ENCODE measurements at places on chromosomes 16 and 17.

DNA sequence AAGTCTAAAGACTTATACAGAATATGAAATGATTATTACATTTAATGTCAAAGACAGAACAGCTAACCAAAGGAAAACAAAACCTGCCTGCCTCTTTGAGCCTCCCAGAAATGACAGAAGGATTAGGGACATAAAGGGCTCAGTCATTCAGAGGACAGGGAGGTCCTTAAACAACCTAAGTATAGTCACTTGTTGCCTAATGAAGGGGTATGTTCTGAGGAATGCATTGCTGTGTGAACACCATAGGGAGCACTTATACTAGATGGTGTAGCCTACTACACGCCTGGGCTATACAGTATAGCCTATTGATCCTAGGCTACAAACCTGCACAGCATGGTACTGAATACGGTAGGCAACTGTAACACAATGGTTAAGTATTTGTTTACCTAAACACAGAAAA lies 106.4 kb downstream of the PARN start:
- DNase-seq: no peak

- DNase-seq: no peak
Measured at GRCh38 chr17:80817321-80817845, 174.3 kb upstream of the CHMP6 start.

- no peak for DNase-seq
Measured at GRCh38 chr16:20940871-20941635, 40.5 kb downstream of the LYRM1 start.

- DNase-seq: no peak
Measured at GRCh38 chr17:40718930-40719329, 15.4 kb upstream of the KRT24 start.

GRCh38 chr17:2157675-2158395 lies 102.9 kb downstream of the HIC1 start:
- DNase-seq: no peak

GRCh38 chr16:68599586-68599985 lies 45.5 kb upstream of the CDH3 start:
- DNase-seq: no peak

DNA sequence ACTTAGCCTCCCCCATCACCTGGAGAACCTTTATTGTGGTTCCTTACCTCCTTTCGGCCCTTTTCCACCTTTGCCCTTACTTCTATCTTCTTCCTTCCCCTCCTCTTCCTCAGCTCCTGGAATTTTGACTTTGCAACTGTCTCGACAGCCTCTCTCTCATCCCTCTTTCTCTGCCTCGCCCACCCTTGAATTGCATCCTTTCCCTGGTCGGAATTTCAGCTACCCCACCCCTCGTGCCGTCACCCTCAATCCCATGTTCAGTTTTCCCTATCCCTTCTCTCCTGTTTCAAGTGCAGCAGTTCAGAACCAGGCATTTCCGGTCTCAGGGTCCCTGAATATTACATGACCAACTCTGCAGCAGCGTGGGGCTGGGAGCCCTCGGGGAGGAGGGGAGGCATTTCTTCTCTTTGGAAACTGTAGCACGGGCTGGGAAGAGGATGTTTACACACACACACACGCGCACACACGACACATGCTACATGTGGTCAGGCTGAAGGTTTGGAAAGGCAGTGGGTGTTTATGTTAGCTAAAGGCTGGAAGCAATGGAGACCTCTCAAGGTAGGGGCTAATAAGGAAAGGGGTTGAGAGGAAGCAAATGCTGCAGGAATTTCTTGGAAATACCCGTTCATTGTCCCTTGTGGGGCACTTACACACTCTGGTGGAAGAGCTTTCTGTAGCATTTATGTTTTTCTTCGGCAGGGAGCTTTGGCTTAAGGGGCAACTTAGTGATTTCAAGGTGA lies 971 bp downstream of the MINK1 start:
- no peak for DNase-seq

DNA sequence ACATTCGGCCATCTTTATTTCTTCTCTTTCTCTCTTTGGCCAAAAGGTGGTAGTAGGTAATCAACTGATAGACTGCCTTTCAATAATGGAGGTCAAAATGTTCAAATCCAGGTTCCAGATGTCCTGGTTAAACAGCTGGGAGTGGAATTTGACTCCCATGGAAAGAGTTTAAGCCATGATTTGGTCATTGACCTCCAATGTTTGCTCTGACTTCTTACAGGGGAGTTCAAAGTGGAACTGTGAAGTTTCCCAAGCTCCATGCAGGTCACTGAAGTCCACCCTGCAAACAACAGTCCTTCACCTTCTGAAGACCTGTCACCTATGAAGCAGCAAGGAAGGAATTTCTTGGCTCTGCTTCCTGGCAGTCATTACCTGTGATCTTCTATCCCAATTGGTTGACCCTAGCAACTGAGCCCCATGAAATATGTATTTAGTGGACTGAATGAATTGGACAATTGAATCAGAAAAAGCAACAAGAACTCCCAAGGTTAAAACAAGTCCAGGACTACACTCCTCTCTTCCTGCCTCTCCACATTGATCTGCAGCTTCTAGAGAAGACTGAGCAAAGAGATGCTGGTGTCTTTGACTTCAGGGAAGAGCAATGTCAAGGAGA lies 28.0 kb upstream of the SOX9 start:
- DNase-seq: no peak

GRCh38 chr17:6753006-6753445 lies 2.8 kb upstream of the XAF1 start:
- peak; percentile 19 for DNase-seq

DNA sequence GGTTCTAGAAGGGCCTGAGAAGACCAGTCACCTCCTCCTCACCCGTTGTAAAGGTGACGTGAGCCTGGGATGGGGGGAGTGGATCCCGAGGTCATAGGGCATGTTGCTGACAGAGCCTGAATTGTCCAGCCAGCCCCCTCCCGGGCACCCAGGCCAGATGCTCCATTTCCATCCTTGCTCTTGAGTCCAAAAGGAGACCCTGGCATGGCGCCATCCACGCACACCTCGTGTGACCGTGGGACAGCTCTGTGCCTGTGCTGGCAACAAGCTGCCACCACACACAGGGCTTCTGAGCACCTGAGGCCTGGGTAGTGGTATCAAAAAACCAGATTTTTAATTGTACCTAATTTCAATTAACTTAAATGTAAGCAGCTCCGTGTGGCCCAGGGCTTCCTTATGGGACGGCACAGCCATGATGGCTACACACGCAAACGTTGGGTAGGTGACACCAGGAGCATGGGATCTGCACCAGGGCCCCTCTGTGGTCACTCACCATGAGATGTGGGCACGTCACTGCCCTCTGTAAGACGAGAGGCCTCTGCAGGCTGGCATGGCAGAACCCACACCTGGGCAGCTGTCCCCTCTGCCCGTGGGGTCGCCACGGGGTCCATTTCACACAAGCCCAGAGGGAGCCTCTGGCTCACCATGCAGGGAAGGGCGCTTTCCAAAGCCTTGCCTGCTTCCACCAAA lies 37.6 kb upstream of the ZNF469 start:
- DNase-seq: no peak

DNA sequence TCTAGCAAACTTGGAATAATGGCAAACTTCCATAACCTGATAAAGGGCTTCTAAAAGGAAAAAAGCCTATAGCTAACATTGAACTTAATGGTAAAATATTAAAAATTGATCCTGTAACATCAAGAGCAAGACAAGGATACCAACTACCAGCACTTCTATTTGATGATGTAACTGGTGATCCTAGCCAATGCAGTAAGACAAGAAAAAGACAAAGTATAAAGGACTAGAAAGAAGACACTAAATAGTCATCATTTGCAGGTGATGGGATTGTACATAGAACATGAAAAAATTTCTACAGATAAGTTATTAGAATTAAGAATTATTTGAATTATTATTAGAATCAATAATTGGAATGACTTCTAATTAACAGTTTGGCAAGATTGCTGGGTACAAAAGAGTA lies 37.0 kb downstream of the B9D1 start:
- no peak for DNase-seq

GRCh38 chr16:87602001-87602775 lies at the start of gene JPH3:
Gene JPH3, plus strand, starts transcription at chr16:87602508. Its CDS starts 639 bp downstream, at chr16:87603147.
- DNase-seq: no peak

DNA sequence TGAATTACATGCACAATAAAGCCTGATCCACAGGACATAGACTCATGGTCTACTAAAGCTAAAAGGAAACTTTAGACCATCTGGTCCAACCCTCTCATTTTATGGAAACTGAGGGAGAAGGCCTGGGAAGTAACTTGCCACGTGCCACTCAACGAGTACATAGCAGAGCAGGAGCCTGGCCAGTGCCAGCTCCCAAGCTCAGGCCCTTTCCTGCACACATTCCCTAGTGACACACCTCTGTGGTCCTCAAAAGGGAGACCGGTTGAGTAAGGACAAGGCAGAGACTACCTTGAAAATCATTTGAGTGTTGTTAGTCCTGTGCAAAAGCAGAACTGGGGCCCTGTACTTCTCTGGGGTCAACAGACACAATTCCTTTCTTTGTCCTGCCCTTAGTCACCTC lies 2.8 kb downstream of the CCL4L2 start:
- no peak for DNase-seq

- DNase-seq: no peak
Measured at GRCh38 chr16:84252184-84252583, 12.4 kb upstream of the KCNG4 start.

GRCh38 chr16:35187665-35188225 lies 1728.3 kb downstream of the TP53TG3F start:
- DNase-seq: no peak

DNA sequence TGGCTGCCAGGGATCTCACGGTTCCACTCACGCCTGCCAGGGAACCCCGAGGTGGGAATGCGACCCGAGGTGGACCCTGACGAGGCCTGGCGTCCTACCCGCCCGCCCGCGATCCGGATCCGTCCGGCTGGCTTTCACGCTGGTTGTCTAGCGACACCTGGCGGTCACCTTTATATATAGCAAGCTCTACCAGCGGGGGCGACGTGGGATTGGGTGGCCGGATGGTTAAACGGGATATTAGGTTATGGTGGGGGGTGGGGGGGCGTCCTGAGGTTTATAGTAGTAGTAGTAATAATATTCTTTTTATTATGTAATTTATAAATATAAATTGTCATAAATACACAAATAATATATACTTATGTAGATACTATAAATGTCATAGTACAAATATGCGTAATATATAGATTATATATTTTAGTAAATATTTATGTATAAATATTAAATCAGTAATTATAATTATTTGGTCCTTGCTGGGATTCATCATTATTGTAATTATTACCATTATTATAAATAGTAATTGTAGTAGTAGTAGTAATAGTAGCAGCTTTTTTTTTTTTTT lies 136.9 kb downstream of the KCNJ12 start:
- peak; percentile 37 for DNase-seq

DNA sequence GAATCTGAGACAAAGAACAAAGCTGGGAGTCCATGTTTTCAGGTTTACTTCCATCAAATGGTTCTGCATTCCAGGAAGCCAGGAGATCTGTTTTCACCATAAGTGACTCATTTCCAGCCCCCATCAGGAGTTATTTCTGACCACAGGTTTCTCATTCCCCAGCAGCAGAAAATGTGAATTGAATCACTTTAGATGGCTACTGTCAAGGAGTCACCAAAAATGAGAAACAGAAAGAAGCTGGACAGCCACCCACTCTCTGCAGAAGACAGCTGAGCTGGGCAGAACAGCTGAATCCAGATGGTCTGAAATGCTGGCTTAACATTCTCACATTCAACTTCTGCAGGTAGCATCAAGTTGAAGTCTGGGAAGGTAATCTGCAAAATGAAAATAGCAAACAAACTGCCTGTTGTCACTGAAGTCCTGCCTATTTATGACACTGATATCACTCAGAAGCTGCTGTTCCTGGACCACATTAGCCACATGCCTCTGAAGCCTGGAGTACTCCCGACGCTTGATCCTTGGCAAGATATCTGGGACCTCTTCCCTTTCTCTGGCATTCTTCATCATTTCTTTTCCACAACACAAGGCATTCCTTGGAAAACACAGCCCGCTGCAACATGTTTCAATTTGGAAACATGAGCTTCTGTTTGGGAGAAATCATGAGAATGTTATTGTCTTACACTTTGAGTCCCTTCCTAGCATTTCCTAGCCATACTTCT lies 15.3 kb downstream of the CCL11 start:
- DNase-seq: no peak

DNA sequence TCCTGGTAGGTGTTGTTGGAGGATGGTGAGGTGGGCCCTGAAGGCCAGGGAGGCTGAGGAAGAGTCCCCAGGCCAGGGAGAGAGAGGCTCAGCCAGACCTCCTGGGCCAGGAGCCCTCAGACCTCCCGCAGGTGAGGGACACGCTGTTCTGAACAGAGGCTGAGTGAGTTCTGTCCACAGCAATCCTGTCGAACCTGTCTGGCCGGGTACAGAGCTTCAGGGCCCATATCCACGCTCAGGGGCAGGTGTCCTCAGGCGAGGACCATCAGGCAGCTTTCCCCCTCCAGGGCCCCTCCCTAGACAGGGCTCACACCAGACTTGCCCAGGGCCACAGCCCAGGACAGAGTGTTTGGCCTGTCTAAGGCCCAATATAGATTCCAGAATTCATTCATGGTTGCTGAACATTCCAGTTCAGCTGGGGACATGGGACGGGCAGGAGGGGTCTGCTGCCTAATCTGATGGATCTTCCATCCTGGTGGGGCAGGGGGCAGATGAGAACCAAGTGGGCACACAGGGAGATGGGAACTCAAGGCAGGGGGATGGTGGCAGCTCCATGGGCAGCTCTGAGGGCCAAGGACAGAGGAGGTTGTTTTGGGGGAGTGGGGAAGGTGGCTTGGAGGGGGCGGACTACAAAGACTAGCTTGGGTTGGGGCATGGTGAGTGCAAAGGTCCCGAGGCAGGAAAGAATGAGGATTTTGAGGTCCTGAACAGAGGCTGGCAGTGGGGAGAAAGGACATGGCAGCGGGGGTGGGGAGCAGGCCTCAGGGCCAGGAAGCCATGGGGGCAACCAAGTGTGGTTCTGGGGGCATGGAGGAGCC lies 23.4 kb upstream of the MPRIP start:
- no peak for DNase-seq

- no peak for DNase-seq
Measured at GRCh38 chr16:80599466-80599865, 58.7 kb downstream of the DYNLRB2 start.

GRCh38 chr17:63370696-63371095 lies 75.4 kb downstream of the CYB561 start:
- DNase-seq: no peak

DNA sequence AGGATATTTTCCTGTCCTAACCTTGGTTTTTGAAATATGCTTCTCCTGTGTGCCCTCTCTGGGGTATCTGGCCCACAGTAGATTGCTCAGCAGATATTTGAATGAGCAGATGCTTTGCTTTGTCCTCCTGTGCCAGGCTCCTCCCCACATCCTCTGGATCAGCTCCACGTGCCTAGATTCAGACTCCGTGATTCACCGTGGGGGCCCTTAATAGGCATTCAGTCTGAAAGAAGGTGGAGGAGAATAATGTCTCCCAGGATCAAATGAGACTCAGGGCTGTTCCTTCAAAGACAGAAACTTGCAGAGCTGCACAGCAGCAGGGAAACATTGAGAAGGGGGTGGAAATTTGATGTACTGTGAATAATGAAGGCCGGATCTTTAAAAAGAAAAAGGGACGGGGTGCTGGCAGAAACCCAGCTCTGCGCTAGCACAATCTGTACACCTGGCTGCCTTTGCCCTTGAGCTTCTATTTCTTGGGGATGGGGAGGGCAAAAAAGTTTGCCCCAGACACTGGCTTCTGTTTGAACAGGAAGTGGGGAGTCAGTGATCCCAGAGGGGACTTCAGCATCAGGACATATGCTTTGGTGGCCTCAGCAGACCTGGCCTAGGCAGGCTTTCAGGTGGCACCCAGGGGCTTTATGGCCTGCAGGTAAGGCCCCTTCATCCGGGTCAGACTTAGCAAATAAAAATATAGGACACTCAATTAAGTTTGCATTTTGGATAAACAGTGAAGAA lies 15.9 kb upstream of the SLC12A3 start:
- no peak for DNase-seq

GRCh38 chr16:51538707-51539498 lies 387.8 kb upstream of the SALL1 start:
- no peak for DNase-seq

GRCh38 chr17:70859829-70860228 lies 690.5 kb downstream of the KCNJ2 start:
- DNase-seq: no peak

Data from amygdala (tissue), 56 donors.